ENCODE measurements at places on chromosomes 7 and 10.

DNA sequence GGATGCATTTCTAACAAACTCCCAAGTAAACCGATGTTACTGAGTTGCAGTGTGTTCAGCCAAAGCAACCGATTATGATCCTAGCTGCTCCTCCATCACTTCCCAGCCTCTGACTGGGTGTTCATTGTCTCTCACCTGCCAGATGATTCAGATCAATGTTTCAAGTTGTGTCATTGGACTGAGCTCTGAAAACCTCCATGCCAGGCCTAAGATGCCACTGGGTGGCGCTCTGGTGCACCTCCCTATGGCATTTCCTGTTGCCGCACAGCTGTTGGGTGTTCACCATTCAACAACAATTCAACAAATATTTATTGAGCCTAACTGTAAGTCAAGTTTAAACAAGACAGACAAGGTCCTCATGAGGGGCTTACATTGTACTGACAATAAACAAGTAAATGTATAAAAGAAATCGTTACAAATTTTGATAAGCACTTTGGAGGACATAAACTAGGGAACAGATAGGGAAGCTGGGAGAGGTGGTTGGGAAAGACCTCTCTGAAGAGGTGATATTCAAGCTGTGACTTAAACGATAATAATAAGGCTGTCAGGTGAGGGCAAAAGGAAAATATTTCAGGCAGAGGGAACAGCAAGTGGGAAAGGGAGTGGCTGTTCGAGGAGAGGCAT, 22.8 kb downstream of the RGR start:
- peak; percentile 50 for DNase-seq

- no peak for DNase-seq
These were observed 129.8 kb downstream of the CUBN start for GRCh38 chr10:16999665-17000451.

DNA sequence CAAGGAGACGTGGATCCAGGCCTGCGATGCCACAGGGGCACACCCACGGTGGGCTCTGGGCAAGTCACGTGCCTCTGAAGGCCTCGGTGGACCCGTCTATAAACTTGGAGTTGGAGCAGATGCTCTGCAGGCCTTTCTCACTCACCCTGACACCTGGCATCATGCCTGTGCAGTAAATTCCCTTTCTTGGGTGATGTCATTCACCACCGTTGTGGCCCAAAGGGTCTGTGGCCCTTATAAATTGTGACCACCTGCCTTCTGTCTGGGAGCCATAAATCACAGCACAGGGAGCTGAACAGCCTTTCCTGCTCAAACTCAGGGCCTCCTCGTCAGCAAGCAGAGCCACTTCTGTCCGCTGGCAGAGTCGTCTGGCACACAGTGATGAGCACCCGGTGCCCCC, 52.2 kb downstream of the GPAM start:
- no peak for DNase-seq

- no peak for DNase-seq
These were observed 22.0 kb upstream of the ELFN1 start for GRCh38 chr7:1647961-1648672.

- no peak for DNase-seq
These were observed 1.0 kb upstream of the GNA12 start for GRCh38 chr7:2845034-2845592.

DNA sequence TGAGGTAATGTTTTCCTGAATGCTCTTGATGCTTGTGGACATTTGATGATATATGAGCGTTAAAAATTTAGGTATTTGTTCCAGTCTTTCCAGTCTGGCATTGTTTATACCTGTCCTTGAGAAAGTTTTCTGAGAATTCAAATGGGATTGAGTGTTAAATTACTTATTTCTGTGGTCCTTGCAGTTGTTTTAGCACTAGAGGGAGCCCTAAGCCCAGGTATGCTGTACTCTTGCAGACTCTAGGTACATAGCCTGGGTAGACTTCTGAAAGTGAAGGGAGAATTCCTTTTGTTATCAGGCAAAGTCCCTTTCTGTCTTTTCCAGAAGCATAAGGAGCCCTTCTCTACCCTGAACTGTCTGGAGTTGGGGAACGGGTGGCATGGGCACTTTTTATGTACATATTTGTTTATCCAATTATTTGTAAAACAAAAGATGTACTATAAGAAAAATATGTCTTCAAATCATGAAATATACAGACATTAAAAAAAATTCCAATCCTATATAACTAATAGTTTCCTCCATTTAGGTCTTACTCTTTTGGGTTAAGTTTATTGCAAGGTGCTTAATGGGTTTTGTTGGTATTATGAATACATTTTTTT, 262.1 kb downstream of the ATRNL1 start:
- DNase-seq: no peak

- DNase-seq: no peak
These were observed 66.1 kb downstream of the MBL2 start for GRCh38 chr10:52706332-52707070.

- no peak for DNase-seq
These were observed 446.4 kb upstream of the PFKP start for GRCh38 chr10:2620827-2621521.

DNA sequence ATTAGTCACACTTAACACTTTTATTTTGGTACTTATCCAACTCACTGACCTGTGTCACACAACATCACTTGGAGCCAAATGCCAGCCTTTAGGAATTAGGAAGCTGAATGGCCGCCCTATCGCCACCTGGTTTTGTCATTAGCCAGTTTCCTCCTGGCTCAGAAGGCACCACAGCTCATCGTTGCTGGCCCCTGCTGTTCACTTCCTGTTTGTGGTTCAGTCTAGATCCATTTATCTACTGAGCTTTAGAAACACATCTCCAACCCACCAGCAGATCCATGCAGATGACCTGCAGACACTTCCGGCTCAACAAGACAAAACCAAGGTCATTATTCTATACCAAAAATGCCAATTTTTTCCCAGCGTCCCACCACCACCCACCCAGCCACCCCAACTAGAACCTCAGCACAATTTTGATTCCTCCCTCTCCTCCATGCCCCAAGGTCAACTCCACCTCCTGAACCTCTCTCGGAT, 193.5 kb upstream of the NEBL start:
- no peak for DNase-seq

DNA sequence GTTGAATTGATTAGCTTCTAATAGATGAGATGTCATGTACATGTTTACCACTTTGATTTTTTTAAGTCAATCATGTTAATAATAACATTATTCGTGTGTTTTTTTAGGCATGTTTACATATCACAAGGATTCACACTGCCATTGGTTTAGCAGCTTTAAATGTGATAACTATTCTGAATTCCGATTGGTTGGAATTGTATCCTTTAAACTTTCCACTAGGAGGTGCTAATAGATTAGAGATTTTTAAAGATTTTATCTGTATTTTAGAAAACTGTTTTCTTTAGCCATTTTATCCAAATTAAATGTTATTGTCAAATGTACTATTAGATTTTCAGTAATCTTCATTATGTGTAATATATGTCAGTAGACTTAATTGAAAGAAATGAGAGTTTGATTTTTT, 83.2 kb downstream of the HECTD2 start:
- no peak for DNase-seq

DNA sequence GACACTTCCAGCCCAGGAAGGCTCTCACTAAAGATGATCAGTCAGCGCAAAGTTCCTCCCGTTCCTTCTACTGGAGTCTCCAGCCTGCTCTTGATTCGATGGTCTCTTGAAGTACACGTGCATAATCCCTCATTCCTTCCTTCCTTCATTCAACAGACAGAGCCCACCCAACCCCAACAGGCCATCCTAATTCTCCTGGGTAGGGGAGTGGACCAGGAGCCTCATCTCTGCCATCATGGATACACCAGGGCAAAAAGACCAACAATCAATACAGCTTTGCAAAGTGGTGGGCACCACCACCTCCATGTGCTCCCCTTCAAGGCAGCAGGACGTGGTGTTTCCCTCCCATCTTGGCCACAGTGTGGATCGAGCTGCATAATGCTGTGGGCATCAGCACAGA, 446.3 kb downstream of the GRID1 start:
- DNase-seq: no peak

DNA sequence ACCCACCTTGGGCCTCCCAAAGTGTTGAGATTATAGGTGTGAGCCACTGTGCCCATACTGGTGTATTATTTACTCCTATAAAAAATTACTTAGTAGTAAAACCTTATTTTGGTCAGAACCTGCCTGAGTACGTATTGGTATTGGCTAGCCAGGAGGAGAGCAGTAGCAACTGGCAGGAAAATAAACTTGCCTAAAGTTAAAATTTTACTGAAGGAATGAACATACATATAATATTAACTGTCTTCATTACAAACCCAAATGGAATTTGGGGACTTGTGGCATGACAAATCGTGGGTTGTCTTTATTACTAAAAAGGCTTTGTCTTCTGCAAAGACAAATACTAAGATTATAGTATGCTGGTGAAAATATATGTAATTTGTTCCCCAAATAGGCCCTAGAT, 8.4 kb downstream of the RAB18 start:
- no peak for DNase-seq

DNA sequence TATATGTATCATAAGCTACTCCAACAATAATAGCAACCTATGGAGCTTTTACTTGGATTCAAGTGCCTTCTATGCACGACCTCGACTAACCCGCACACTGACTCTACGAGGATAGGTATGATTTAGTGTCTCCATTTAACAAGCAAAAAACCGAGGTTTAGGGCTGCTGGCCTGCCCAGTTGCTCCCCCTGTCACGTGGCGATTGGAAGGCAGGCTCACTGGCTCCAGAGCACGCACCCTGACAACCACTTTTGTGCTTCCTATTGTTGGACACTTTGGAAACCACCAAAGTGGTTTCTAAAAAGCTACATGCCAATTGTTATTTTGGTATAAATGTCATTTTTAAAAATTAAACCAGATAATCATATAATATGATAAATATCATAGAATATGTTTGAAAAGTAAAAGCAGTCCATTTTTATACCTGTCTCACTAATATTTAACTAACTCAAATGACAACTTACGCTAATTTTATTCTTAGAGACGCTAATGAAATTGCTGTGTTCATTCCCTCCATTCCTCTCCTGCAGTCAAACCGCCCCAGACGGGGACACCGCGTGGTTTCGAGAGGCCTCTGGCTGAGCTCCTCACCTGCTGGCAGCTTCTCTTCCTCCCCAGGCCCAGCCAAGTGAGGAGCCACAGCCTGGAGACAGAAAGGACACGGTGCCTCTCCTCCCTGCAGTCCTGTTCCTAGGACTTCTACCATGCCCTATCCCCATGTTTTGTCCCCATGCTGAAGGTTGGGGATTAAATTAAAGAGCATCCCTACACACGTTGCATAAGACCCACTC, 22.2 kb upstream of the RHEB start:
- DNase-seq: no peak

DNA sequence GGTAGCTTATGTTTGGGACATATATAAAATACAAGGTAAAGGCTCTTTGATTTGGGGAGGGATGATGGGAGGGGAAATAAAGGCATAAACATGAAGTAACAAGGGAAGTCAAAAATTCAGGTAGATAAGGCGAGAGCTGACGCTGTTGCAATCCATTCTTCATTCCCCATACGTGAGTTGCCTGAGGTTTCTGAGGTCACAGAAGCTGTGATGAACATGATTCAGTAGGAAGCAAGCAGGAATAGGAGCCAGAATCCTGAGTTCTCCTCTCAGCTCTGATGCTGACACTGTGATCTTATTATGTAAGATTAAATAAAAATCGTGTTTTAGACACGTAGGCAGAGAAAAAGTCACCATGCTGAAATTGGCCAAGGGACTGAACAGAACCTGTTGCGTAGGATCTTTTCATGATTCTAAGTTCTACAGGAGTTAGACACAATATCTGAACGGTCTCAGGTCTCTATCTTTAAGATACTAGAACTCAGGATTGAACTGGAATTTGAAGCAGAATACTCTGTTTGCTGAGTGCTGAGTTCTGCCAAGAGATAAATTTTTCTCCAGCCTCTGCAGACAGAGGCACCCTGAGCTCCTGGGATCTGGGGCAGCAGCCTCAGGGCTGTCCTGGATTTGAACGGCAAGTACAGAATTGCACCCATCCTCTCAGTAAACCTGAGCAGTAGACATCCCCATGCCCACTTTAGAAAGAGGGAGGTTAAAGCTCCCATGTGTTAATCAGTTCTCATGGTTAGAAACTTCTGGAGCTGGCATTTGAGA, 21.0 kb downstream of the KLF6 start:
- no peak for DNase-seq

DNA sequence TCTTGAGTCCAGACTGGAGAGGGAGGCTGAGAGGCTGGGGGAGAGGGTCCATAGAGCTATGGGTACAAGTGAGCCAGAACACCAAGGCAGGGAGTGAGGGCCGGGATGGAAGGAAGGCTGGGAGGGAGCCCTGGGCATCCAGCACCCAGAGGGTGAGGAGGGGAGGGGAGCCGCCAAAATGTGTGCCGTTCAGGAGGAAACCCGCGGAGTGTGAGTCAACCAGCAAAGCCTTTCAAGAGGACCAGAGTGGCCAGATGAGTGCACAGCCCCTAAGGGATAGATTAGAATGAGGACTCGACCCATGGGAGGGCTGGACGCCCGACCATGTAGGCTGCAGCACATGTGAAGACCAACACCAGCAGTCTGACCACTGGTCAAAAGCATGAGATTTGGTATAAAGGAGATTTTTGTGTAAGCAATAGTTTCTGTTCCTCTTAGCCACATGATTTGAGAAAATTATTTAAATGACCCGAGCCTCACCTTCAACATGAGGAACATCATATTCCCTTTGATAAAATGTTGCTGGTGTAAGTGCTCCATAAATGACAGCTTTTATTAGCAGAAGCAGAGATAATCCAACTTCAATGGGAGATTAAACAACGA, 179.7 kb upstream of the GRB10 start:
- no peak for DNase-seq

DNA sequence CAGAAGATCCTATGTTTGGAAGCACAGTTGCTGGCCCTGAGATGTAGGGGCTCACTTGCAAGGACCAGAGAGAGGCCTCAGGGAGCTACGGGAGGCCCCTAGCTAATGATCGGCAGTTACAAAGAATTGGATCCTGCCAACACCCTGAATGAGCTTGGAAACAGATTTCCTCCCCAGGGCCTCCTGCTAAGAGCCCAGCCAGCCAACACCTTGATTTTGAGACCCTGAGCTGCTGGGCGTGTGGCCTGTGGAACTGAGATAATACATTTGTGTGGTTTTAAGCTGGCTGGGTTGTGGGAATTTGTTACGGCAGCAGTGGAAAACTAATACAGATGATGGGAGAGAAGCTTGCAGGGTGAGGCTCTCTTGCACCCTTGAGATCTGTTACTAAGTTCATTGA, 3.9 kb downstream of the DOCK1 start:
- DNase-seq: no peak
